Naive thymus-derived CD8-positive, alpha-beta T cell (primary cell): ENCODE measurements at places on chromosomes 6 and 20. TPM values are rescaled to one million over a fixed set of nuclear protein-coding genes. Genes with fewer than 3 reads are reported as not detected.

RAD21L1 gene
- 0.49 TPM for total RNA-seq

CST5 gene
- not detected for total RNA-seq

- DNase-seq = no peak
Measured at GRCh38 chr6:13076575-13076974, 251.8 kb downstream of the TBC1D7 start.

GRCh38 chr6:61894536-61894935, 391.5 kb downstream of the KHDRBS2 start:
- no peak for DNase-seq

DNA sequence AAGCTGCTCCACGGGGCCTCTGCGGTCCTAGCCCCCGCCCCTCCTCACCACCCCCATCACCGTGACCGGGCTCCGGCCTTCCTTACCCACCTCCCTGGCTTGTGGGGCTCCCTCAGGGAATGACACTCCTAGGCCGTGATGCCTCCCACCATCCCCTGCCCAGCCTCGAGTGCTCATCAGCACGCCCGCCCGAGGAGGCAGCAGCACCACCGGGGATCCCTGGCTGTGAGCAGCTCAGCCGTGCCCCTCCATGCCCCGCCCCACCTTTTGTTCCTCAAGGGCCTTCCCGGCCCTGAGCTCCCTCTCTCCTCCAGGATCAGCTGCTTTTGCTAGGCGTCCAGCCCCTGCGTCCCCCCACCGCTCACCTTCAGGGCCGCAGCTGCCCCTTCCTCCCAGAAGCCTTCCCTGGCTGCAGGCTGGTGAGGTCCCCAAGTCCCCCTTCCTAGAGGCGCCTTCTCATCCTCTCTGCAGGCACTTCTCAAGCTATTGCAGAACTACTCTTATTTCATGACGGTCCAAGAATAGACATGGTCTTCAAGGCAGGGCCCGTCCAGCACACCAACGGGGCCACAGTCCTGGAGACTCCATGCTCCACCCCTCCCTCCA, 3.0 kb downstream of the FNDC11 start:
- no peak for DNase-seq

- DNase-seq = no peak
Measured at GRCh38 chr20:33630507-33630906, 31.6 kb upstream of the C20orf144 start.

AVP gene
- total RNA-seq = not detected

DNA sequence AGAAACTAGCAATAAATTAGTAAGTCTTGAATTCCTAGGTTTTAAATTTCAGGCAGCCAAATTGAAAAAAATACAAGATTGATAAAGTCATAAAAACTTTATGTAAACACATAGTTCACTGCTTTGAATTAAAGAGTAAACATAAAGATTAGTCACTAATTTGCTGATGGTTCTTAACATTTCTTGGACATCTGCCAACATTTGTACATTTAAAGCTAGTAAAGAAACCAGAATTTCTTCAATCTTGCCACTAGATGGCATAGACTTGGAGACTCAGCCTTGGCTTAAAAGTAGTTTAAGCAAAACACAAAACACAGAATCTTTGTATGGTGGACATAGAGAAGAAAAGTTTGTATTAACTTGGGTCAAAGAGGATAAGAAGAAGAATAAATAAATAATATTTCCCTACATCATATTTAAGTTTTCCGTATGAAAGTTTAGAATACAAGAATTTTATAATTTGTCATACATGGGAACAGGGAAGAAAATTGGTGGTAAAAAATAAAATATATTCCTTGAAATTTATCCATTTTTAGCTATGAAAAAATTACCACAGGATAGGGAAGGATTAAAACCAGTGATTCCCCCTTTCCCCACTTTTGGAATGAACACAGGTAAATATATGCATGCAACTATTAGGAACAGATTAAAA, 41.7 kb upstream of the FAM135A start:
- DNase-seq = no peak

GRCh38 chr6:166293731-166294584, 14.2 kb downstream of the PRR18 start:
- no peak for DNase-seq

- peak; percentile 85 for DNase-seq
Measured at GRCh38 chr6:13526727-13527670, 39.6 kb upstream of the GFOD1 start.

DNA sequence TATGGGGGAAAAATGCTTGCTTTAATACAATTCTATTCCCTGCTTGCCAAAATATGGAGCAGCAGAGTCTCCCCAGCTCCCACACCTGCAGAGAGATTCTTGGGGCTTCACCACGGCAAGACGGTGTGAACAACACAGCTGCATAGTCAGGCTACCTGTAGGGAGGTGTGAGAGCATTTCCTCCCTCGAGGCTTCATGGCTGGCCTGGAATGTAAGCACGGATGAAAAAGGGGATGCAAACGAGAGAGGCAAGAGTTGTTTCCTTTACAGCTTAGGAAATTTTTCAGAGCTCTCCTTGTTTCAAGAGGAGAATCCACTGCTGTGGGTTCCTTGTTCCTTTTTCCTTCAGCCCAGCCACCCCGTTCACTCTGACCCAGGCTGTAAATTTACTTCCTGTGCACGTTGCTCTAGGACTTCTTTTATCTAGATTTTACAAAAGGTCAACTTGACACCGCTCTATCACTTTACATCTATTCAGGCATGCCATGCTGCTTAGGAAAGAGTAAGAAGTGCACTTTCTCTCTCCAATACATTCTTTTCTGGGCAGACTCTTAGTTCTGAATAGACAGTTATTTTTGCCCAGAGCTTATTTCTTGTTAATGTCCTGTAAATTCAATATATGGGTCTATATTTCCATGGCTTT, 197.1 kb downstream of the KHDC1L start:
- DNase-seq = no peak
